Muscle of leg (tissue), 16 donors: ENCODE measurements at places on chromosomes 3 and 15. TPM values are rescaled to one million over a fixed set of nuclear protein-coding genes. Genes with fewer than 3 reads are reported as not detected.

- no peak for DNase-seq
Observed at GRCh38 chr3:139974809-139975425, 39.9 kb downstream of the CLSTN2 start.

DNA sequence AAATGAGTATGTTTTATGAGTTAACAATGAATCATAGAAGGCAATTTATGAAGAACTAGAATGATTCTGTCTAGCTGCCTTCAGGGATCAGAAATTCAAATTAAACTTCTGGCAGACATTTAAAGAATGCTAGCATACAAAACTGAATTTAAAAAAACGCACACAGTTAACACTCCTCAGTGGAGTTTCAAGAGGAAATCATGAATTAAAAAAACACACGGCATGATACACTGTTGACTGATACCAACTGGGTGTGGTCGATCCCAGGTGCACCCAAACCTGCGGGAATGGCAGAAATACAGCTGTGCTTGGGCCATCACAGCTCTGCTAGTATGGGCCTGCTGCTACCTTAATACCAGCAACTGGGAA, 526.0 kb downstream of the FOXP1 start:
- DNase-seq = no peak

DNA sequence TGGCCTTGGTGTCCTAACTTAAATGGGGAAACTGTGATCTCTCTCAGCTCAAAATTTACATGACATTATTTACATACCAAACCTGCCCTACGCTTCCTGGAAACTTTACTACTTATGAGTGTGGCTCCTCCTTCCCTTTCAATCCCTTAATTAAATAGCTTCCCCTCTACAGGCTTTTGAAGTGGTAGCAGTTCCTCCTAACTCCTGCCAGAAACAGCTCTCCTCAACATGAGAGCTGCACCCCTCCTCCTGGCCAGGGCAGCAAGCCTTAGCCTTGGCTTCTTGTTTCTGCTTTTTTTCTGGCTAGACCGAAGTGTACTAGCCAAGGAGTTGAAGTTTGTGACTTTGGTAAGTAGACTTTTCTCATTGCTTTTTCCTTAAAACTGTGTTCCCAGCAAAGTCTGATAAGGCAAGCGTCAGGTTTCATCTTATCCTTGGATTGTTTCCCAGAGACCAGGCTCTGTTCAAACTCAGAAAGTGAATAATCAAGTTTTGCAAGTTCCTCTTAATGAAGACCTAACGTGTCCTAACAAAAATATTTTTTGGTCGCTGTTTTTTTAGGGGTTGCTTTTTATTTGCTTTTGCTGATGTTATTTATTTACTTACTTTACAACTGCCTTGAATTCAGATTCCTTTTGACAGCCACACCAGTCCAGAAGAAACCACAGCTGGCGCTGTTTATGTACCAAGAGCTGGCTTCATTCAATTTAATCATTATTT, at the start of gene ACP3:
ACP3 (plus strand) TSS at position 179 of the 720 bp plus-strand sequence; CDS start at position 229, 50 bp downstream.
- peak; percentile 76 for DNase-seq

- DNase-seq = peak; percentile 5
Observed at GRCh38 chr3:144380849-144381248, 409.2 kb downstream of the DIPK2A start.

DNA sequence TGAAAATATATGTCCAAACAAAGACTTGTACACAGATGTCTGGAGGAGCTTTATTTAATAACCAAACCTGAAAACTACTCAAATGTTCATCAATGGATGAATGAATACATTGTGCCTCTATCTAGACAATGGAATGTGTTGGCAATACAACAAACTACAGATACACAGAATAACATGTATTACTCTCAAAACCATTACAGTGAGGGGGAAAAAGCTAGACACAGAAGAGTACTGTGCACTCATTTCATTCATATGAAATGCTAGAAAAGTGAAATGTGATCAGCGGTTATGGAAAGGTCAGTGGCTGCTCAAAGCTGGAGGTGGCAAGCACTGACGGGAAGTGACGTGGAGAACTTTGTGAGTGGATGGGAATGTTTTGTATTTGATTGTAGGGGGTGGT, 13.2 kb downstream of the STOML1 start:
- no peak for DNase-seq

DNA sequence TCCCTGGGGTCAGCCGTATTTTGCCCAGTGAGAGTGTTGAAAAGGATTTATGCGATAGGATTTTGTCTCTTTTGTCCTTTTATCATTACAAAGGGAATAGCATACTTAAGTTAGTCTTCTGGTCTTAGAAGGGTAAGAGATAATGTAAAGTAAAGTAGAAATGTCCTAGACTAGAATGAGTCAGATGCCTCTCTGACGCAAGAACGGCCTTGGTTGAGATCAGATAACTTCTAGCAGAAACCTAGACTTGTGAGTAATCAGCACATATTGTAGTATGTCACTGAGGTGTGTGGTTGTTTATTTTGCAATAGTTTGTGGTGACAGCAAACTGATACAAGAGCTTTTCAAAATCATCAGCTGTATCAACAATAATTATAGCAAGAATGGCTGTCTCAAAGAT, 866.1 kb downstream of the NSUN3 start:
- no peak for DNase-seq

GRCh38 chr15:58390655-58391054, 41.1 kb upstream of the LIPC start:
- no peak for DNase-seq

DNA sequence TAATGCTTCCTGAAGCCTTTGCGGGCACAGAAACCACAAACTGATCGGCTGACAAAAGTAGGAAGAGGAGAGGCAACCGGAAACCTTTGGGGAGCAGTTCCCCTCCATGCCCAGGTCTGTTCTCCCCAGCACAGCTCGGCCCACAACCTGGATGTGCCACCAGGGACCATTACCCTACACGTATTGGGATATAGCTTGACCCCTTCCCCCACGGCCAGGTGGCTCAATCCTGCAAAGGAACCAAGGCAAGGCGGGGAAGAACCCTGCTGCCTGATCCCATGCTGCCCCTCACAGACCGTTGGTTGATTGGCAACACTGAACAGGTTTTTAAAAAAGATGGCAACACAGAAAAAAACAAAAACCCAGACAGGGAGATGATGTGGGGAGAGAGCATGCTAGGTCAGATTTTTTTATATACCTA, 19.7 kb upstream of the TCAIM start:
- no peak for DNase-seq

DNA sequence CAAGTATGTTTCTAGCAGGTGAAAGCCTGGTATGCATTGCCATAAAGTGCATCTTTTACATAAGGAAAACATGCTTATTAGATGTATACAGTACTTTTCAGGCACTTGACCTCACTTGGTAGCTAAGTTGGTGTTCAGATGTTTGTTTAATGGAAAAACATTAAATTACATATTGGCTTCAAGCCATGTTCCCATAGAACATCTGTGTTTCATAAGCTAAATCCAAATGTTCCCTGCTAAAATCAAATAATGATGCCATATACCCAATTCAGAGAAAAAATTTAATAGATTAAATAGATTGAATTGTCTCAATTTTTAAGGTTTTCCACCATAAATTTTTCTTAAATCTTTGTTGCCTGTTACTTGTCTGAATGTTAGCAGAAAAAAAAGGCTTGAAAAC, 19.1 kb upstream of the RPL22L1 start:
- peak; percentile 51 for DNase-seq

GRCh38 chr3:188267790-188268335, 113.9 kb downstream of the LPP start:
- DNase-seq = no peak

DNA sequence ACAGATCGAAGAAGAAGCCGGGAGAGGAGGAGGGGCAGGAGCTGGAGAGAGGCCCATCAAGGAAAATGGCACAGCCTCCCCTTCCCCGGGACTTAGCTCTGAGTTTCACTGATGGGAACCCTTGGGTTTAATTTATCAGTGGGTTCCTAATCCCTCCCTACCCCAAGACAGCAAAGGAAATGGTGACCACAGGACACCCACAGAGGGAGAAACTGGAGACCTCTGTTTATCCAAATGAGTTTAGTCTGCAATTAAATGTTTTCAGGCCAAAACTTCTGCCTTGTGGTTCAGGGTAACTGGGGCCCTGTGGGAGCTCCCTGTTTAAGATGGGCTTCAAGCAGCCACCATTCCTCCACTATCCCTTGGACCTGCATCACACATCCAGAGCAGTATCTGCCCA, 190.8 kb upstream of the TOPAZ1 start:
- no peak for DNase-seq

DNA sequence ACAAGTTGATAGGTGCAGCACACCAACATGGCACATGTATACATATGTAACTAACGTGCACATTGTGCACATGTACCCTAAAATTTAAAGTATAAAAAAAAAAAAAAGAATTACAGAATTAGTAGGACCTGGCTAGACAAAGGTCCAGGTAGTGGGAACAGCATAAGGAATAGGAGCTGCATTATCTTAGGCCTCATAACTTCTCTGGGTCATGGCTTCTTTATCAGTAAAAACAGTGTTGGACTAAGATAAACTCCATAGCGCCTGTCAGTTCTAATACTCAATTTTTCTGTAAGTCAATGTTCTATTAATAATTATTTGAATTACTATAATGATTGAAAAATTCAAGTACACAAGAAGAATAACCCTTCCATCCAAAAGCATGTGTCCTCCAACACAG, 98.3 kb downstream of the HERC1 start:
- DNase-seq = no peak

DNA sequence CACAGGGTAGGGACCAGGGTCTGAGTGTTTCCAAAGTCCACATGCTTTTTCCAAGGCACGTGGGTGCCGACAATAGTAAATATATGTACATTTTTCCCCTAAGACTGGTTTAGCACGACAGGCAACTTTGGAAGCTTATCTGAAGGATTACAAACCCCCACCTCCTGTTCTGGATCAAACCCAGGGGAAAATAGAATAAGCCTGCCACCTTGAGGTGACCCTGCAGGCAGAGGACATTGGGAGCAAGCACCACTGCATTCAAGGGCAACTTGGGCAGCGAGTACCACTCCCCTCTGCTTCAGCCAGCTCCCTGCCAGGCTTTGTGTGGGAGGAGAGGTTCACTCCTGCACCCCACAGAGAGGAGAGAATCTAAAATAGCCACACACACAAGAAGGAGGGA, 44.8 kb downstream of the KBTBD12 start:
- peak; percentile 56 for DNase-seq

GRCh38 chr3:25572336-25572735, 92.4 kb downstream of the TOP2B start:
- no peak for DNase-seq

DNA sequence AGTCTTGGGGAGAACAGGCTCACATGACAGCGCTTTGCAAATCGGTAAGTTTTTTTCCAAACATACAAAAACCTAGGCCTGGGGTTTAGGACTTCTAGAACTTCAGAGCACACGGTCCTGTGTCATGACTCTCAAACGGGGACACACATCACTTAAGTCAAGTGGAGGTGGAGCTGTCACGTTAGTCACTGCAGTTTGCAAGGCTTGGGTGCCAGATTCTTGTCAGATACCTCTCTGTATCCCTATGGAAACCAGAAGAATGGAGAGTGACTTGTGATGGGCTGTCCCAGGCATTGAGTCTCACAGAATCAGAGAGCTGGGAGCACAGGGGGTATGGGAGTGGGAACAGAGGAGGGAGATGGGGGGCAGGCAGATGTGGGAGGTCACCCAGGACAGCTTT, 64.8 kb downstream of the DUT start:
- no peak for DNase-seq

GRCh38 chr15:70528270-70528706, 235.1 kb downstream of the UACA start:
- DNase-seq = no peak

DNA sequence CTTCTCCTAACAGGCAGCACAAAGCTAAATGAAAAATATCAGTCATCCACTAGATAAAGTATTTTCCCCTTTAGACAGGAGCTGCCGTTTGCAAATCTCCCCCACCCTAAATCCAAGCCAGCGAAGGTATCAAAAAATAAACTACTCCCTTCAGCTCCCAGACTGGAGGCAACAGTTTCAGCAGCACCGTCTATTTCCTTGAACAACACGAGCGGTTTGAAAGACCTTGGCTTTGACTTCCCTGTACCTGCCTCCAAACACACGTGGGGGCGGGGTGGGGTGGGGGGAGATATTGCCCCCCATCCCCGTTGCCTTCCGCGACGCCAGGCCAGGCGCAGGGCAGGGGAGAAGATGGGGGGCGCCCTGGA, 832 bp upstream of the CACNA1D start:
- DNase-seq = no peak

GRCh38 chr3:117063930-117064329, 354.4 kb downstream of the TUSC7 start:
- DNase-seq = peak; percentile 64

DNA sequence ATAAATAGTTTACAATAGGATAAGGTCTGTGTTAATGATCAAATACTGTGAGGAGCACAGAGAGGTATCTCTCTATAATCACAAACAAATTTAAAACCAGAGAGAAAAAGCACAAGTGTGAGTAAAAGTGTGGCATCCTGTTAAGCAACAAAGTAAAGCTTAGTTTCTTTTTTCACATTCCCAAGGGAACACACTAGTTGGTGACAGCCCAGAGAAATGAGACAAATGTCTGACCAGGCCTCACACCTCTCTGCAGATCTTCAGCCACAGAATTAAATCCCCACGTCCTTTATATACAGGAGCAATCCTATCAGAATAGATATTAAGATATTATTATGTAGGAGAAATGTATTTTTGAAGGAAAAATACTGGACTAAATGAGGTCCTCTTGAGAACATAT, 2.7 kb downstream of the FBN1 start:
- no peak for DNase-seq

GRCh38 chr3:109091846-109092245, 26.1 kb downstream of the MORC1 start:
- DNase-seq = no peak

- DNase-seq = no peak
Observed at GRCh38 chr3:190863119-190863465, 598 bp upstream of the GMNC start.

GRCh38 chr15:40287968-40288367, 5.1 kb upstream of the ANKRD63 start:
- DNase-seq = no peak

DNA sequence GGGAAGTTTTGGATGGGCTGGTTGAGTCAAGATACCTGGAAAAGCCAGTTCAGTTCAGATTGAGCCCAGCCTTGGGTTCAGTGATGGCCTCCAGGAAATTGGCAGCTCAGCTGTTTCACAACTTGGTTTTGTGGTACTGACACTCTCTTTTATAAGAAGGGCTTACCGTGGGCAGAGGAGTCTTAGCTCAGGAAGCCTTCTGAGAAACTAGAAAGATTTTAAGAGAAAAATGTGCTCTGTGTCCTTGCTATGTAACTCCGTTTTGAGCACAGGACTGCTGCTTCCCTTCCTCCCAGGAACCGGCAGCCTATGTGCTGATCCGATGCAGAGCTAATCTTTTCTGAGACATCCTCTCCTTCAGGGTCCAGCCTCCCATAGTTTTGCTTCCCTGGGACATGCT, 46.6 kb upstream of the RASGRP1 start:
- no peak for DNase-seq

- DNase-seq = no peak
Observed at GRCh38 chr15:75176396-75176761, 25.3 kb upstream of the C15orf39 start.

The CIP2A gene
- 11.8 TPM for total RNA-seq

The IL5RA gene
- total RNA-seq = 0.04 TPM

The SLC28A2 gene
- not detected for total RNA-seq

The CD200R1 gene
- total RNA-seq = 2.5 TPM

The INSYN1 gene
- total RNA-seq = 5.7 TPM

The DNASE1L3 gene
- 0.89 TPM for total RNA-seq

The GOLGA6A gene
- total RNA-seq = 0.13 TPM
